ENCODE measurements at places on chromosomes 7 and 10. TPM values are rescaled to one million over a fixed set of nuclear protein-coding genes. Genes with fewer than 3 reads are reported as not detected.

- DNase-seq = no peak
- no peaks in the 10 kb centered on the region for H3K4me1 ChIP-seq
- H3K27ac ChIP-seq = no peak overlapping the region
- no peaks in the 10 kb centered on the region for H3K36me3 ChIP-seq
- H3K27me3 ChIP-seq = no peaks in the 10 kb centered on the region
Measured at GRCh38 chr7:94123136-94123535, 119.0 kb upstream of the BET1 start.

The NPC1L1 gene
- polyA plus RNA-seq = 108 TPM

DNA sequence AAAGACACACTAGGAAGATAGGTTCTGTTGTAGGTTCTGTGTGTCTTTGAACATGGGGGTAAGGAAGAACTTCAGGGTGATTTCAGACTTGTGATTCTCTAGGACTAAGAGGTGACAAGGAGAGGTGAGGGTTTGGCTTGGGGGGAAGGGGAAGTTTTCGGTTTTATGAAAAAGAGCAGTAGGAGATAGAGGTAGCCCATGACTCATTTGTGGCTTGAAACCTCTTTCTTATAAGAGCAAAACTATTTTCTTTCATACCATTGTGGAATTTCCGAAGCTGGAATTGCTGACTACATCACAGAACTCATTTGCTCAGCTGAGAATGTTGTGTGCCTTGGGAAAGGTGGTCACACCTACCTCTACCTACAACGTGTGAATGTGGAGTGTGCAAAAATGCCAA lies 39.6 kb upstream of the IKZF1 start:
- no peak overlapping the region for H3K27ac ChIP-seq
- H3K4me1 ChIP-seq = no peaks in the 10 kb centered on the region
- no peaks in the 10 kb centered on the region for H3K36me3 ChIP-seq
- H3K27me3 ChIP-seq = no peaks in the 10 kb centered on the region
- no peak overlapping the region for H3K4me3 ChIP-seq

DNA sequence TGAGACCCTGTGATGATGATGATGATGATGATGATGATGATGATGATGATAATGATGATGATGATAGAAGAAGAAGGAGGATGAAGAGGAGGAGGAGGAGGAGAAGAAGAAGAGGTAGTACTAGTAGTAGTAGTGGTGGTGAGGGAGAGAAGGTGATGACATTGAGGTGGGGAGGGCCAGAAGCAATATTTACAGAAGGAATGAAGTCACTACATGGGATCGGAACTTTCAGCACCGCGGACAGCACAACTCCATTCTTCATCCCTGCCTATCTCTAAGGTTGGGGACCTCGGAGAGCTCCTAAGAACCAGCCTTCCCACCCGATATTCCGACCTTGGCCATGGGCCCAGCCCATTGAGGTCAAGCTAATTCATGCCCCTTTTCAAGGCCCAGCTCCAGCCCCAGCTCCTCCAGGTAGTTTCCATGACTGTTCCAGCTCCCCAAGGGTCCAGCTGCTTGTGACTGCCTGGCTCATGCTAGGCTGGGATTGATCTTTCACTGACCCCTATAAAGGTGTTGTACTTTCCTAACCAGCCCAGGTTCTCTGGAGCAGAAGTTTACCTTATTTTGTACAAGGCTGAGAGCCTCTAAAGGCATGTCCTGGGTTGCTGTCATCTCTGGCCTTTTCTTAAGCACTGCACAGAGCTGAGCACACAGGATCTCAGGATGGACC lies 10.3 kb downstream of the CRHR2 start:
- H3K27ac ChIP-seq = no peak overlapping the region
- peak; percentile 41 for DNase-seq

- H3K27ac ChIP-seq = no peak overlapping the region
- no peaks in the 10 kb centered on the region for H3K36me3 ChIP-seq
- H3K4me3 ChIP-seq = no peak overlapping the region
- no peaks in the 10 kb centered on the region for H3K27me3 ChIP-seq
- H3K4me1 ChIP-seq = no peaks in the 10 kb centered on the region
Measured at GRCh38 chr10:113131613-113132261, 181.7 kb downstream of the TCF7L2 start.

GRCh38 chr10:73931767-73932619 lies 21.1 kb downstream of the PLAU start:
- H3K4me1 ChIP-seq = peaks cover 5% of the 10 kb centered on the region
- DNase-seq = peak; percentile 69
- H3K4me3 ChIP-seq = no peak overlapping the region
- H3K27me3 ChIP-seq = no peaks in the 10 kb centered on the region
- no peaks in the 10 kb centered on the region for H3K36me3 ChIP-seq
- H3K27ac ChIP-seq = peak overlapping the region; percentile 48

DNA sequence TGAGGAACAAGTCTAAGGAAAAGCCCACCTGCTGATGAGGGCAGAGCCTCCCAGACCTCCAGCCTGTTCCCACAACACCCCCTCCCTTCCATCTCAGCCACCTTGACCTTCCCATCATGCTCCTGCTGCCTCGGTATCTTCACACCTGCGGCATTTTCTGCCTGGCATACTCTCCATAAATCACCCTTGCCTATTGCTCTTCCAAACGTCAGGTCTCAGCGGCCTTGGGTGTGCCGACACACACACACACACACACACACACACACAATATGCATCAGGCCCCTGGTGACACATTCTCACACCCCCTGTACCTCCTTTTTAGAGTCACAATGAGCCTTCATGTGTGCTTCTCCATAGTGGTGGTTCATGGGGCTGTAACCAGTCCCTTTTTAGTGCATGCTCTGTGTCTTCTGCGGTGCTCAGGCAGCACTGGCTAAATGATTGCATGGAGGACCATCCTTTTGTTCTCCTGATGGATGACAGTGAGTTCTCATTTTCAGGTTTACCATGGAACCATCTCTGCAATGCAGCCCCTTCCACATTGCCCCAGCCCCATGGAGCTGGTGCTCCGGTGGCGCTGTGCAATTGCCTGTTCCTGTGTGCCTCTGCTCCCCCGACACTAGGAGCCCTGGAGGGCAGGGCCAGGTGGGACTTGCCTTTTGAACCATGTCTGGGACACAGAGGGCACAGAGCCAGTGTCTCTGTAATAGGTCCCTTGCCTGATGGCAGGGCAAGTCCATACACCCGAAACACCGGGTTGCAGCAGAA lies 4.5 kb downstream of the ADIRF start:
- peaks cover 32% of the 10 kb centered on the region for H3K27me3 ChIP-seq
- no peaks in the 10 kb centered on the region for H3K36me3 ChIP-seq
- no peak overlapping the region for H3K4me3 ChIP-seq
- no peak for DNase-seq

GRCh38 chr7:47288060-47288459 lies 293.9 kb downstream of the TNS3 start:
- peaks cover 2% of the 10 kb centered on the region for H3K4me1 ChIP-seq
- H3K27me3 ChIP-seq = no peaks in the 10 kb centered on the region
- H3K4me3 ChIP-seq = no peak overlapping the region
- no peak overlapping the region for H3K27ac ChIP-seq
- peaks cover 8% of the 10 kb centered on the region for H3K36me3 ChIP-seq
